Parietal lobe (tissue), 2 donors: ENCODE measurements at places on chromosomes 5 and 9. TPM values are rescaled to one million over a fixed set of nuclear protein-coding genes. Genes with fewer than 3 reads are reported as not detected.

ACOT12 gene
- 5.0 TPM for total RNA-seq

NRG2 gene
- total RNA-seq: 8.1 TPM

VPS13A gene
- 52.0 TPM for total RNA-seq

IL13 gene
- not detected for total RNA-seq

LAMC3 gene
- 2.2 TPM for total RNA-seq

GABRA6 gene
- total RNA-seq: not detected

FAXDC2 gene
- 14.7 TPM for total RNA-seq

C5orf58 gene
- not detected for total RNA-seq

CDH18 gene
- total RNA-seq: 12.8 TPM

SARDH gene
- 4.7 TPM for total RNA-seq

TAS2R1 gene
- 0.31 TPM for total RNA-seq

TMEFF1 gene
- total RNA-seq: 58.5 TPM

TICAM2 gene
- total RNA-seq: 0.31 TPM

BTNL3 gene
- not detected for total RNA-seq

RAB3C gene
- 39.8 TPM for total RNA-seq

IRX2 gene
- not detected for total RNA-seq

SYK gene
- 1.6 TPM for total RNA-seq

AK3 gene
- total RNA-seq: 36.0 TPM

SPAG8 gene
- total RNA-seq: 4.1 TPM

FOXD4 gene
- 0.31 TPM for total RNA-seq
